ENCODE measurements at places on chromosomes 11 and 22.
A peak's percentile ranks its signal among the peaks of the same experiment; 100 is the strongest.

DNA sequence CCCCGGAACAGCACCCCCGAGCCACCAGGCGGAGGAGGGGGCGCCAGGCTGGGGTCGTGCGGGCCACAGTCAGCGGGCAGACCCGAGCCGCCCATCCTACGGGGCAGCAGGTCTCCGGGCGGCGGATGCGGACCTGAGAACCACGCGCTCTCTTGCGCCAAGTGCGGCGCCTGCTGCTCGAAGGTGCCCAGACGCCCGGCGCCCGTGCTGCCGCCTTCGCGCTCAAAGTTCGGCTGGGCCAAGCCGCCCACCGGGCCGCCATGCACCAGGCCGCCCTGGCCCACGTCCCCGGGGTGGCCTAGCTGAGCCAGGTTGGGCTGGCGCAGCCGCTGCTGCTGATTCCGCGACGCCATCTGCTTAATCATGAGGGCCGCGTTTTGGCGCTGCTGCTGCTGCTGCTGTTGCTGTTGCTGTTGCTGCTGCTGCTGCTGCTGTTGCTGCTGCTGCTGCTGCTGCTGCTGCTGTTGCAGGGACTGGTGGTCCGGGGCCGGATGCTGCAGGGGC is 3.0 kb downstream of the MN1 start:
- DNase-seq, result no peak

GRCh38 chr11:130314184-130314749 is 450 bp downstream of the ZBTB44 start:
- peak; percentile 35 for DNase-seq

GRCh38 chr22:39873965-39874364 is 19.6 kb downstream of the ENTHD1 start:
- DNase-seq, result no peak

GRCh38 chr11:1744891-1745700 is 5.3 kb downstream of the IFITM10 start:
- DNase-seq, result no peak

DNA sequence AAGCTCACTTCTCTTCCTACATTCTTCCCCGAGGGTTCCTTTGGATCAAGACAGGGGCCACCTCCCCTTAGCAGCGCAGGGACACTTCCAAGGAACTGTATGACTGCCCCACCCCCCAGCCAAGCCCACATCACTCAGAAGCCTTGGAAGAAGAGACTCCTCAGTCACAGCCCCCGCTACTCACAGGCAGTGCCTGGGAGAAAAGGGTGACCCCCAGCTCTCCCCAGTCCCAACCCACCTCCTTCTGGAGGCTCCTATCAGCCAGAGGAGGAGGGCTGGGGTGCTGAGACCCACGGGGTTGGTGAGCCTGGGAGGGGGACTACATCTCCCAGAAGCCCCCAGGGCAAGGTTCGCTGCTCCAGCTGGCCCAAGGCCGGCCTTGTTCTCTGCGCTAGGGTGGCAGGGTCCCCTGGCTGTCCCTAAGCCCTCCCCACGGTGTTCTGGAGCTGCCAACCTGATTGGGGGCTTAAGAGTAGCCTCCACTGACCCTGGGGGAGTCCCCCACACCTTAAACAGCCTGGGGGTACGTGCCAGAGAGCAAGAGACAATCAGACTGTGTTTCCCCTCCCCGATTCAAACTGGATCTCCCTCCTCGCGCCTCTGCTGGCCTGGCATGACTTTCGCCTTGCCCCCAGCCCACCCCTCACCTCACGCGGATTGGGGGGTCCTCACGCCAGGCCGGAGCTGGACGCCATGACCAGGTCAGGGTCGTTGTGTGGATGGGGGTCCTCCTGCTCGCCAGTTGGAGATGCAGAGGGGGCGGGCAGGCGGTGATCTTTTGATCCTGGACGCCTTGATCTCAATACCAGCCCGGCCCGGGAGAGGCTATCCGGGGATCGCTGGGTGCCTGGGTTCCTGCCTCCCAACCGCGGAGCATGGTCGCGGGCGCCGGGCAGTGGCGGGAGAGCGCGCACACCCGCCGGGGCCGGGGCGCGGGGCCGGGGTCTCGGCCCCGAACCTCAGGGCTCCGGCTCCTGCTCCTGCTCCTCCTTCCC is 838 bp downstream of the BCL9L start:
- peak; percentile 90 for DNase-seq

GRCh38 chr11:65786786-65787636 is at the start of gene OVOL1:
Gene OVOL1, plus strand, starts transcription at chr11:65787063. Its CDS starts 311 bp downstream, at chr11:65787374.
- DNase-seq, result no peak

GRCh38 chr11:47028195-47029093 is 91.9 kb downstream of the CSTPP1 start:
- no peak for DNase-seq

DNA sequence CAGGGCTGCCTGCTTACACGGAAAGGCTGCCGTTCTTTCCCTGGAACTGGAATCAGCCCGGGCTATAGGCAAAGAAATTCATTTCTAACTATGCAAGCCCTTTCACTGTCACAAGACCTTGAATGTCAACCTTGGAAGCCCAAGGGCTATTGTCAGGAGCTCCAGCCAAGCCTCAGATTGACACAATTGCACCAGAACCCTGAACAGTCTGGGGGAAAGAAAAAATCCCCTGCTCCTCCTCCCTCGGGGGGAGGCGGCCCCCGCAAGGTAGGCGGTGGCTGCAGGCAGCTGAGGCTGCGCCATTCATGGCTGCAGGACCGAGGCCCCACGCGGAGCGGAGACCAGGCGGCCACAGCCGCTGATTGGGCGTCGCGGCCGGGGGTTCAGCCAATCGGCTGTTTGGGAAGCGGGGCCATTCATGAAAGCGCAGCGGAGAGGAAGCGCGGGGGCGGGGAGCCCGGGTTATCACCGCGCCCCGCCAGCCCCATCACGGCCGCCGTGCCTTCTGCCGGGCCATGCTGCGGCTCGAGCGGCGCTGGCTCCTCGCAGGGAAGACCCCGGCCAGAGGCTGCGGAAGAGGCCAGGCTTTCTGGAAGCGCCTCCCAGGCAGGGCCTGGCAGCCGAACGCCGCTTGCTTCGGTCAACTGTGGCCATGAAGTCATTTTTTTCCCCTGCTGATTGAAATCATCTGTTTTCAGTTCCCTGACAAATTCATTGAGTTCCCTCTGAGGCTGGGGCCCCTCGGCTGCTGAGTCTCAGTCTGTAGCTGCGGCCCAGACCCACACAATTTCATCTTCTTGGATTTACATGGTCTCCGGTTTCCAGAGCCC is 38.1 kb upstream of the LINC01488 start:
- no peak for DNase-seq

- no peak for DNase-seq
Observed at GRCh38 chr11:76335842-76336241, 45.1 kb downstream of the THAP12 start.

GRCh38 chr11:60753309-60753708 is 3.4 kb upstream of the MS4A15 start:
- no peak for DNase-seq

DNA sequence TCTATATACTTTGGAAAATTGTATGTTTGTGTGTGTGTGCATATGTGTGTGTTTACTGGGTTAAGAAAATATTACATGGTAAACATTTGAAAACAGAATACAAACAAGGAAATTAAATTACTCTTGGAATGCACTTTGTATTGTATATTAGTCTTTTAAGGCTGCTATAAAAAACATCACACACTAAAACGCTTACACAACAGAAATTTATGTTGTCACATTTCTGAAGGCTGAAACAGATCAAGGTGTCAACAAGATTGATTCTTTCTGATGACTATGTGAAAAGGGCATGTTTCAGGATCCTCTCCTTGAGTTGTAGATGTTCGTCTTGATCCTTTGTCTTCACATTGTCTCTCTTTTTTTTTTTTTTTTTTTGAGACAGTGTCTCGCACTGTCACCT is 149.1 kb upstream of the CNTN5 start:
- DNase-seq, result no peak

DNA sequence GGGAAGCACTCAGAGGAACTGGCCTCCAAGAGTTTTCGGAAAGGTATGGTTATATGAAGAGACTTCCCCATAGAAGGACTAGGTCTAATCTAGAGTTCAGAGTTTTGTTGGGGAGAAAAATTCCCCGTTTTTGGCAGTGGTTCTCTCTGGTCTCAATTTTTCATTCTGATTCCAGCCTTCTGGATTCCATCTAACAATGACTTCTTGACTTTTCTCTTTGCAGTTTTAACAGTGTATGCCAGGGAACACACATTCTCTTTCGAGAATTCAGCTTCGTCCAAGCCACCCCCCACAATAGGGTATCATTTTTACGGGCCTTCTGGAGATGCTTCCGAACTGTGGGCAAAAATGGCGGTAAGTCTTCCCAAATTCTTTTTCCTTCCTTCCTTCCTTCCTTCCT is 115.6 kb downstream of the CSTPP1 start:
- DNase-seq, result no peak

- no peak for DNase-seq
Observed at GRCh38 chr22:26570115-26570514, 19.8 kb downstream of the TPST2 start.

DNA sequence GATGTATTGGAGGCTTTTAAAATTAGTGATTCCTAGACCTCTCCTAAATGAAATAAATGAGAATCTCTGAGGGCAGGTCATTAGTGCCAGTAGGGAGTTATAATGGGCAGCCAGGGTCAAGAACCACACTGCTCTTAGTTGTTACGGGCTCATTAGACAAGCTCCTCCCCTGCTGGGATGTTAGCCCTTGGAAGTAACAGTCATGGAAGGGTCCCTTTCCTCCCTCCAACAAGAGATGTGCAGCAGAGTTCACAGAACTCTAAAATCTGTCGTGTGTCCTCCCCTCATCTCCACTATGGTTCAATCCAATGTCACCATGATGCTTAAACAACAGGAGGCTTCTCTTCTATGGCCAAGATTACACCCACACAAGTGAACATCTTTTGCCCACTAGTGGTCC is 419.5 kb downstream of the INSC start:
- no peak for DNase-seq

GRCh38 chr11:120208001-120208441 is 2.8 kb upstream of the OAF start:
- DNase-seq, result no peak

DNA sequence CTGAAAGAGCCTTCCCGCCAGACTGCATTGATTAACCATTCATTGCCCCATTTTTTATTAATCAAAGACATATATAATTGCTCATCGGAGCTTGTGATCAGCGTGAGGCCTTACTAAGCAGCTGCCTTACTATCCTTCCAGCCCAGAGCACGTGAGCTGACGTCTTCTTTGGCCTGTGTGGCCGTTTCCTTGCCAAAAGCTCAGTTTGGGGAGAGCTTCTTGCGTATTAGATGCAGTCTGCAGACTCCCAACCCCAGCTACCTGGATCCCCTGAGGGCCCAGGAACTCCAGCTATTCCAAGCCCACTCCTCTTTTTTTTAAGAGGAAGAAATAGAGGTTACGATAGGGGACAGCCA is 784 bp upstream of the SLC43A3 start:
- DNase-seq, result no peak

GRCh38 chr11:70204466-70204799 is 1.3 kb downstream of the FADD start:
- DNase-seq, result no peak

DNA sequence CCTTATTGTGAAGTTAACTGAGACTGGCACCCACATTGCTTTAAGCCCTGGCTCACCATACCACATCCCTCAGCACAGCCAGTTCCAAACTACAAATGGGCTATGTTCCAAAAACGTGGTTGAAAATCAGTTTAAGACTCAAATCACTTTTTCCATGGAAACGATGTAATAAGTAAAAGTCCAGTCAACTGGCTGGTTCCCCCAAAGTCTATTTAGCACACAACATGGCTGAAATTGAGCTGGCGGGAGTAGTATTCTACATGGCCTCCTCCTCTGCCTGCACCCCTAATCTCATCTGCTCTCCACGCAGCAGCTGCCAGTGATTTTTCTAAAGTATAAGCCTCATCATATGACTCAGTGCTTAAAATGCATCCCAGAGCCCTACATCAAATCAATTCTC is 40.9 kb upstream of the BIRC3 start:
- no peak for DNase-seq

GRCh38 chr22:42960531-42961399 is 54.2 kb downstream of the PACSIN2 start:
- no peak for DNase-seq

GRCh38 chr11:71535825-71536224 is 2.0 kb upstream of the KRTAP5-8 start:
- DNase-seq, result no peak

GRCh38 chr11:65051398-65051858 is 6.9 kb downstream of the NAALADL1 start:
- DNase-seq, result no peak

Measured in D721Med (cell line).